Left ventricle myocardium inferior (tissue), 1 donor: ENCODE measurements at places on chromosomes 3 and 15.

- DNase-seq = no peak
These were observed 58.2 kb upstream of the TMC3 start for GRCh38 chr15:81432179-81432578.

GRCh38 chr3:37093481-37093880, 80.9 kb downstream of the LRRFIP2 start:
- DNase-seq = no peak

- DNase-seq = no peak
These were observed 15.7 kb downstream of the C3orf33 start for GRCh38 chr3:155790272-155790925.

DNA sequence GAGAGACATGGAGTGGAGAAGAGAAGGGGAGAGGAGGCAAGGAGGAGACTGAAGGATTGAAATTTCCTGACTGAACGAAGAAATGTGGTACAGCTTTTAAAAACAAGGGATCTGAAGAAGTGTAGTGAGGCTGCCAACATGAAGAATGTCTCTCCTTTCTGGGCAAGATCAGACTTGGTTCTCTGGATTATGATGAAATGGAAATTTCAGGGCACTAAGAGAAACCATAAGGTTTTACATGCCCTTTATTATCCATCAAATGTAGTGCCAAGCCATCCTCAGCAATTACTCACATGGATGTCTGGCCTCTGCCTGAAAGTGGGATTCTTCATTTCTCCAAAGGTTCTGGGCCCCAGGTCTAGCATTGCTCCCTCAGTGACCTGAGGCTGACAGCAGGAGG, 77.6 kb upstream of the CCDC80 start:
- DNase-seq = no peak

GRCh38 chr3:99319961-99320360, 318.4 kb upstream of the COL8A1 start:
- DNase-seq = no peak

- no peak for DNase-seq
These were observed 10.6 kb upstream of the WNT7A start for GRCh38 chr3:13890377-13891016.

- no peak for DNase-seq
These were observed 309.1 kb downstream of the KCNH8 start for GRCh38 chr3:19457449-19457848.

DNA sequence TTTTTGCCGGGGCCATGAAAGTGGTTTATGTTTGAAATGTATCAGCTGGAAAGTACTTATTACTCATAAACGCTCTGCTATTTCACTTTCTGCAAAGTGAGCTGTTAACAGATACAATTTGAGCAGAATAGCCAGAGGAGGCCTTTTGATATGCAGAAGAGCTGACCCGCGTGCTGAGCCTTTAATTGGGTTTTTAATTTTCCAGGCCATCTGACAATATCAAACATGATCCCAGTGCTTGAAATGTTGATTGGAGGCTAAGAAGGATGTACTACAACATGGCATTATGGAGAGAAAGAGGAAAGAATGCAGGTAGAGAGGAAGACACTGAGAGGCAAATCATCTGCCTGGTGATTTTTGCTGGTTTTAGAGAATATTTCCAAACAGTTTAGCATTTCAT, 261.3 kb upstream of the MEIS2 start:
- no peak for DNase-seq

DNA sequence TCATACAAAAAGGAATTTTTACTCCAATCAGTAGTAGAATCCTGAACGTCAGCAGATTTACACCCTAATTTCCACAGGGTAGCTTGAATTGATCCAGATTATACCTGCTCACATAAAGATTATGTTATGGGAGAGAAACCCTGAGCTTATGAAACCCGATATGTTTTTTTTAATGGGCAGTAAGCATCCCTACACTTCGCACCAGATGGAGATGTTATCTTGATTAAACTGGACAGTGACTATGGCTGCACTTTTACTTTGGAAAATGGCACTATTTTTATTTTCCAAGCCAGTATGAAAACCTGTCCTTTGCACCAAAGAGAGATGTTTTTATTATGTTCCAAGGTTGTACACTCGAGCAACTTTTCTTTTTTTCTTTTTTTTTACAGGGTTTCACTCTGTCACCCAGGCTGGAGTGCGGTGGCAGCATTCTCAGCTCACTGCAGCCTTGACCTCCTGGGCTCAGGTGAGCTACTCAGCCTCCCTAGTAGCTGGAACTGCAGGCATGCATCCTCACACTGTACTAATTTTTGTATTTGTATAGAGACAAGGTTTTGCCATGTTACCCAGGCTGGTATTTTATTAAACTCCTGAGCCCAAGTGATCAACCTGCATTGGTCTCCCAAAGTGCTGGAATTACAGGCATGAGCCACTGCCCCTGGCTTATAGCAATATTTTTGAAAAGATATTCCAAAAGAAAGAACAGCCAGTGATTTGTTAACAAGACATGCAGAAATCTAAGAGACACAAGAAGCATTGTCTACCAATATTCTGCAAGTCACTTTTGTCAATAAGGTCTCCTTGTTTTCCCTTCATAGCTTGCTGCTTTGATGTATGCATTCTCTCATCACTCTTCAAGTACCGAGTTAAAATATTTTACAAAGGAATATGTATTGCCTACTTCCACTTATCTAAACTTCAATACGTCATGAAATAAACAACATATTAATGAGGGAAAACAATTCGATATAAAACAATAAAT, 1412.6 kb downstream of the ZPLD1 start:
- no peak for DNase-seq

GRCh38 chr15:48896869-48897814, 19.2 kb downstream of the EID1 start:
- DNase-seq = no peak

- DNase-seq = no peak
These were observed 114.7 kb upstream of the LINGO1 start for GRCh38 chr15:77747175-77748077.

- DNase-seq = no peak
These were observed 361.1 kb upstream of the ATP10A start for GRCh38 chr15:26224266-26224665.

- DNase-seq = no peak
These were observed 145.8 kb upstream of the UBE2E1 start for GRCh38 chr3:23659840-23660430.

GRCh38 chr15:62665449-62665848, 377.1 kb upstream of the TPM1 start:
- DNase-seq = no peak
